Cortex of kidney (tissue), 1 donor: ENCODE measurements at places on chromosomes 2 and 18.

DNA sequence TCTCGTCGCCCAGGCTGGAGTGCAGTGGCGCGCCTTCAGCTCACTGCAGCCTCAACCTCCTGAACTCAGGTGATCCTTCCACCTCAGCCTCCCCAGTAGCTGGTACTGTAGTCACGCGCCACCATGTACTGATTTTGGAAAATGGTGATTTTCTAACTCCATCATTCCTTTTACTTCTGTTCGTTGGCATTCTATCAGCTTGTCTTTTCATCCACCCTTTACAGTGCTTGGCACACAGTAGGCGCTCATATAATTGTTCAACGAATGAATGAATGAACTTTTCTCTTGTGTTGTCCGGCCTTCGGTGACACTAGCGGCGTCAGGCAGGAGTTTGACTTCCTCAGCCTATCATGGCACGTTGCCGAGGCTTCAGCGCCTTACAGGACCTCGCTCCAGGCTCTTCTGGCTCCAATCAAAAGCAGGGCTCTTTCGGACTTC is 373 bp upstream of the MTHFD2 start:
- no peak for DNase-seq

DNA sequence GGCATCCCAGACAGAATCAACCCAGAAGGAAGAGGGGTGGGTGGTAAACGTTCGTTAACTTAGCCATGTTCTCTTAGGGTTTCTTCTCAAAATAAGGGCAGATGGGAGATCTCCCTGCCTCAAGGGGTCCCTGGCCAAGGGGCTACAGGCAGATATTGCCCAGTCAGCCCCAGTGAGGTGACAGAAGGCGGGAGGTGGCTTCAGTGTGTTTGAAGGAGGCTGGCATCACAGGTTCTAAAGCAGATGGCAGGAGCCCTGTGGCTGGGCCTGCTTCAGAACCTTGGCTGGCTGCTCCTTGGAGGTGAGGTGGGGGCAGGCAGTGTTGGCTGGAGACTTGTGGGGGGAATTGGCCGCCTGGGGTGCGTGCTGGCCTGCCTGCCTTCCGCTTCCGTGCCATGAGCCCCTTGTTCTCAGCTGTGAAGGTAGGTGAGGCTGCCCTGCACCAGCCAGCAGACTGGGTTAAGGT is 23.5 kb downstream of the HPCAL1 start:
- no peak for DNase-seq

DNA sequence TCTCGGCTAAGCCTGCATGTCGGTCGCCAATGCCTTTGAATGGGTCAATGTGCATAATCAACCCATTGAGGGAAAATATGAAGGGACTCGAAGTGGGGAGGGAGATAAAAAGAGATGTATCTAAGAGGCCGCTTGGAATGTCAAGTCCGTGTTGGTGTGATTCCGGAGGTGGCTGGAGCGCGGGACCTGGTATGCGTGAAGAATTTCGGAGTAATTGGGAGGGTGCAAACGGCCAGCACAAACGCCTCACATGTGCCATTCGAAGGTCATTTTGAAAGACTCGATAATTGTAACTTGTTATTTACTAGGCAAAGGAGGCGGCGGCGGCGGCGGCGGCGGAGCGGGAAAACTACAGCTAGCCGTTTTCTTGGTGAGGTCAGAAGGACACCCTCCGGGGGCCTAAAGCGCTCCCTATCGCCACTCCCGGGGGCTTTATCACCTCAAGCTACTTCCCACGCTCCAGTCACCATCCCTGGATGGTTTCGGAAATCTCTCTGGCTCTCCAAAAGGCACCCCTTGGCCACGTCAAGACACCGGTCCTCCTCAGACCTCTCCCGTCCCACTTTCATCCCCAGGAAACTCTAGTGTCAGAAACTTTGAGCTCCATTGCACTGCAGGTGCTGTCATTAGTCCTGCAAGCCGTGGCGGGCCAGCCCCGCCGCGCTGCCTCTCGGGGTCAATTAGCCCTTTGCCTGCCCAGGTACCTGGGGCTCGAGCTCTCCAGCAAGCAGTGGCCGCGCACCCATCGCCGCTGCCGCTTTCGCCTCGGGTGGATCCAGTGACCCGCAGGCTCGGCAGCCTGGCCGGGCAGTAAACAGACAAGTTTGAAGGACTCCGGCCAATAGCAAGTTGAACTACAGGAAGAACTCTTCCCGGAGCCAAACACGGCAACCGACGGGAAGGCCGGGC is 1.5 kb downstream of the ERBB4 start:
- no peak for DNase-seq

GRCh38 chr2:35220461-35220860 is 1135.1 kb upstream of the CRIM1 start:
- no peak for DNase-seq

GRCh38 chr18:6795307-6795706 is 65.8 kb downstream of the ARHGAP28 start:
- no peak for DNase-seq

DNA sequence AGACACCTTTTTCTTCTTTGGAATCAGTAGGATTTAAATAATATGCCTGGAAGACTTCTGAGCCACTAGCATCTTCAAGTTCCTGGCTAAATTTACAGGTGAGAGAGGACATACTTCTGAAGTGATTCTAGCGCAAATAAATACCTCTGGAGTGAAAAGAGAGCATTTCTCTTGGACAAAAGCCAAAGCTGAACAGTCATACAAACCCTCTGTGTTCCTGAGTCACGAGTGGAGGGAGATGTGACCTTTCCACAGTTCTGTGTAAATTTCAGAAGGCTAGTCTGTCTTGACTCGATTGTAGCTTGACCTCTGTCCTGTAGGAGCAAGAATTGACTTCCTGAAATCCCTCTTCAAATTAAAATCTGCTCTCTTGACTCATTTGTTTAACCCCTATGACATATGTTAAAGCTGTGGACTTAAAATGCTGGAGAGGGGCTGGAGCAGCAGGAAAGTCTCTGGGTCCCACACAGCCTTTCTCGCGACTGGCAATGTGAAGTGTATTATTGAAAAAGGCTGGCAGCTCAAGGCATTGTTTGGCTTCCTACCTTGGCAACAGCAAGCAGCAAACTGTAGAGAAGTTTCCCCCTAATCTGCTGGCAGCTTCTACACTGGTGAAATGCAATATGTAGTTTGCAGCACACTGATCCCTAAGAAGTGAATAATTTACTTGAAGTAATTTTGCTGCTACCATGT is 79.6 kb upstream of the GCFC2 start:
- no peak for DNase-seq

DNA sequence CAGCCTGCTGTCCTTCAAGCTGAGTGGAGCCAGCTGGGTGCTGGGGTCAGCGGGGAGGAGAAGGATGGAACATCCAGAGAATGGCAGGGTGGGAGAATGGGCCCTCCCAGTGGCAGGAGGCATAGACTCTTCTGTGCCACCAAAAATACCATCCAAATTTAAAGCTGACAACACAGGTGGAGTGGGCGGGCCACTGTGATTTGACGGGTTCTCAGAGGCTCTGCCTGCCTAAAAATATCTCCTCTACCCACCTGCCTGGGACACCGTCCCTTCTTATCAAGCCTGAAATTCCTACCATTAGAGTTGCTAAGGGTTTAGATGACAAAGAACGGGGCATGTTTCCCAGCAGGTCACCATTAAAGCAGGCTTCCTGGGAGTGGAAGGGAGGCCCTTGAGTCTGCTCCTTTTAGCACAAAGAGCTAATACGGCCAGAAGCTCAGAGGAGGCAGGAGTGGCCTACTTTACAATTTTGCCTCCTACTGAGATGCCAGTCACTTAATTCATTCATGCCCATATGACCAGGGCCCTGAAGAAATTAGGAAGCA is 19.8 kb upstream of the MARCHF4 start:
- no peak for DNase-seq

DNA sequence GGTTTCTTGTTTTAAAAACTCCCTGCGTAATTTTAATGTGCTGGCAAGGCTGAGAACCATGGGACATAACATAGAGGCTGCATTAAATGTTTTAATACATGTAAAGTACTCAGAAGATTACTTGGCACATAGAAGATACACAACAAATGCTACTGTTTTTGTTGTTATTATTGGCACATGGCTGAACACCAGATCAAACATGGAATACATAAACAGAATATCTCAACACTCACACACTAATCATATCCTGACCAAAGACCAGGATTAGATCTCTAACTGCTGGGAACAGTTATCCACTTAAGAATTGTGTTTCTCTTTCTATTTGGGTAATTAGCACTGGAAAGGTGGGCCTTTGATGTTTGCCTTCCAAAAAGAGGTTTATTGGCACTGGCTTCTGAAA is 69.3 kb downstream of the KCNE4 start:
- DNase-seq, result no peak

GRCh38 chr18:10579079-10579867 is 53.4 kb downstream of the NAPG start:
- no peak for DNase-seq
